ENCODE measurements at places on chromosomes 12 and 14.

DNA sequence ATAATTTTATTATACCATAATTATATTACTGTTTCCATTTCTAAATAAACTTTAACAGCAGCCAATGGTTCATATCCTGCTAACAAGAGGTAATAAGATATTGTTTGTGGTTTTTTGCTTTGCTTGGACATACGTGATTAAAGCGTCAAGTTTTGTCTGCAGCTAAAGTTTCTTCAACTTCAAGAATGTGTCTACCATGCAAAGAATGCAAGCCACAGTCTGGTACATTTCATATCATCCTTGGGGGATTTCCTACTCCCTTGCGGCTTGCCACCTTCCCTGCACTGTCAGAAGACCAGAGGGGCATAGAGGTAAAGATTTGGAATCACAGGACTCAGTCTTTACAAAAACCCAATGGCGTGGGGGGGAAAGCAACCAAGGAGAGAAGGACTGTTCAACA is 125.2 kb downstream of the MED13L start:
- DNase-seq: no peak

- no peak for DNase-seq
Measured at GRCh38 chr14:41409806-41410205, 196.9 kb upstream of the LRFN5 start.

GRCh38 chr14:94761997-94762377 is 7.9 kb downstream of the GSC start:
- DNase-seq: no peak

GRCh38 chr12:75890141-75890540 is 141.4 kb downstream of the PHLDA1 start:
- DNase-seq: no peak

GRCh38 chr14:56816574-56817391 is 6.5 kb upstream of the OTX2 start:
- DNase-seq: no peak

DNA sequence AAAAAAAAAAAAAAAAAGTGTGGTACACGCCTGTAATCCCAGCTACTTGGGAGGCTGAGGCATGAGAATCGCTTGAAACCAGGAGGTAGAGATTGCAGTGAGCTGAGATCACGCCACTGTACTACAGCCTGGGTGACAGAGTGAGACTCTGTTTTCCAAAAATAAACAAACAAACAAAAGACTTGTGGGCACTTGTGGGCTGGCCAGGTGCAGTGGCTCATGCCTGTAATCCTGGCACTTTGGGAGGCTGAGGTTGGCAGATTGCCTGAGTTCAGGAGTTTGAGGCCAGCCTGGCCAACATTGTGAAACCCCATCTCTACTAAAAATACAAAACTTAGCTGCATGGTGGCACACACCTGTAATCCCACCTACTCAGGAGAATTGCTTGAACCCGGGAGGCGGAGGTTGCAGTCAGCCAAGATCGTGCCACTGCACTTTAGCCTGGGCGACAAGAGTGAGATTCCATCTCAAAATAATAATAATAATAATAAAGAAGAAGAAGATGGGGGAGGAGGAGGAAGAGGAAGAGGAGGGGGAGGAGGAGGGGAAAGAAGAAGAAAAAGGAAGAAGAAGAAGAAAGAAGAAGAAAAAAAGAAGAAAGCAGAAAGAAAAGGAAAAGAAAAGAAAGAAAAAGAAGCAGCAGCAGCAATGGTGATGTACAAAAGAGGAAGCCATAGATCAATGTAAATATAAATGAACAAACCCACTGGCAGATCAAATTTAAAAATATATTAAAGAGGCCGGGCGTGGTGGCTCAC is 27.9 kb upstream of the CCNT1 start:
- no peak for DNase-seq
